ENCODE measurements at places on chromosomes 3 and 15.
A peak's percentile ranks its signal among the peaks of the same experiment; 100 is the strongest.

DNA sequence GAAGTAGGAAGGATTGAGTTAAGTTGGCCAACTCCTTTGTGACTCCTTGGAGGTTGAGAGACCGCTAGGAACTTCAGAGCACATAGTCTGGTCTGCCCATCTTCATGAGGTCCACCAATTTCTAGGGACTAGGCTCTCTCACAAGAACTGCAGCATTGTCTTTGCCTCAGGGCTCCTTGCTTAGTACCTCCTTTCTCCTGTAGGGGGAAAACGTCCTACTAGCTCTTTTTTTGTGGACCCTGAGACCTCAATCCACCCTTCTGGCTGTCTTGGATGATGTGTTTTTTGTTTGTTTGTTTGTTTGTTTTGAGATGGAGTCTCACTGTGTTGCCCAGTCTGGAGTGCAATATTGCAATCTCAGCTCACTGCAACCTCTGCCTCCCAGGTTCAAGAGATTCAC, 21.6 kb downstream of the REC114 start:
- H3K4me3 ChIP-seq, result no peak overlapping the region
- no peak for DNase-seq
- no peaks in the 10 kb centered on the region for H3K4me1 ChIP-seq
- H3K27me3 ChIP-seq, result no peaks in the 10 kb centered on the region
- no peaks in the 10 kb centered on the region for H3K36me3 ChIP-seq

GRCh38 chr3:58214484-58215316, 3.9 kb upstream of the DNASE1L3 start:
- DNase-seq, result no peak
- H3K4me3 ChIP-seq, result no peak overlapping the region
- no peak overlapping the region for H3K27ac ChIP-seq

- H3K27ac ChIP-seq, result peak overlapping the region; percentile 17
- no peak for DNase-seq
- no peak overlapping the region for H3K4me3 ChIP-seq
- no peaks in the 10 kb centered on the region for H3K27me3 ChIP-seq
- H3K4me1 ChIP-seq, result peaks cover 15% of the 10 kb centered on the region
These were observed 35.3 kb downstream of the KLF13 start for GRCh38 chr15:31361764-31362515.

DNA sequence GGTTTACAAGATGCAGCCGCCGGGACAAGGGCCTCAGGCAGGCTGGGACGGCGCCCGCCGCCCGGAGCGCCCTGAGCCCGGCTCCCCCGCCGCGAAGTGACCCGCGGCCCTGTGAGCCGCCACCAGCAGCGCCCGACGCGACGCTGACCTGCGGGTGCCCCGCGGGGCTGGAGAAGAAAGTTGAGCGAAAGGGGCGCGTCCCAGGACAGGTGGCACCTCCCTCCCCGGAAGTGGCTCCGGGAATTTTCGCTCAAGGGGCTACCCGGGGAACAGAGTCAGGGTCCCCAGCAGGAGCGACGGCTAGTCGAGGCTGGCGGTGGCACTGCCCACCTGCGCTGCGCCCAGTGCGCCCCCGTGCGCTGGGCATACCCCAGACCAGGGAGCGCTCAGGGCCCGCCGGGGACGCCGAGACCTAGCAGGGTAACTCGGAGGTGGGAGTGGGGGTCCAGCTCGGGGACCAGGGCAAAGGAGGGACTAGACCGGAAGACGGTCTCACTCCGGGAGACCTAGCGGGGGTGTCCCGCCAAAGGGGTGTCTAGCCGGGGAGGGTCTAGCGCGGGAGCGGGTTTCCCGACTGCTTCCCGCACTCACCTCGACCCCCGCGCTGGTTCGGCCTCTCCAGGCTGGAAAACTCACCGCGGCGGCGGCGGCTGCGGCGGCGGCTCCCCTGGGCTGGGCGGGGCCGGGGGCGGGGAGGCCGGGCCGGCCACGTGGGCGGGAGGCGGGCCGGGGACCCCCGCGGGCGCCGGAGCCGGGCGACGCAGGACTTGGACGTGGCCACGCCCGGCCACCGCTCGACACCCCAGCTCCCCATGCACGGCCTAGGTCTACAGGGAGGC, 18.4 kb downstream of the SPATA12 start:
- H3K27me3 ChIP-seq, result no peaks in the 10 kb centered on the region
- peak; percentile 57 for DNase-seq
- H3K4me3 ChIP-seq, result peak overlapping the region; percentile 64
- no peak overlapping the region for H3K27ac ChIP-seq
- H3K4me1 ChIP-seq, result peaks cover 5% of the 10 kb centered on the region
- H3K36me3 ChIP-seq, result no peaks in the 10 kb centered on the region

GRCh38 chr3:191987831-191988350, 526.9 kb downstream of the PYDC2 start:
- no peaks in the 10 kb centered on the region for H3K4me1 ChIP-seq
- DNase-seq, result no peak
- no peak overlapping the region for H3K27ac ChIP-seq
- no peaks in the 10 kb centered on the region for H3K27me3 ChIP-seq
- no peaks in the 10 kb centered on the region for H3K36me3 ChIP-seq

GRCh38 chr15:73996939-73997338, 2.4 kb downstream of the PML start:
- no peaks in the 10 kb centered on the region for H3K27me3 ChIP-seq
- peak overlapping the region; percentile 44 for H3K27ac ChIP-seq
- peaks cover 13% of the 10 kb centered on the region for H3K4me1 ChIP-seq

GRCh38 chr3:179454887-179455286, 3.6 kb upstream of the GNB4 start:
- no peaks in the 10 kb centered on the region for H3K27me3 ChIP-seq
- no peaks in the 10 kb centered on the region for H3K4me1 ChIP-seq
- H3K36me3 ChIP-seq, result no peaks in the 10 kb centered on the region
- H3K27ac ChIP-seq, result no peak overlapping the region

- peaks cover 6% of the 10 kb centered on the region for H3K4me1 ChIP-seq
- H3K36me3 ChIP-seq, result no peaks in the 10 kb centered on the region
- peak; percentile 67 for DNase-seq
- H3K27ac ChIP-seq, result peak overlapping the region; percentile 95
These were observed 2.5 kb downstream of the ANP32A start for GRCh38 chr15:68818066-68818768.

GRCh38 chr15:40043927-40044716, 5.1 kb upstream of the SRP14 start:
- H3K27me3 ChIP-seq, result no peaks in the 10 kb centered on the region
- H3K27ac ChIP-seq, result peak overlapping the region; percentile 59
- H3K4me3 ChIP-seq, result no peak overlapping the region
- no peaks in the 10 kb centered on the region for H3K36me3 ChIP-seq
- no peak for DNase-seq

DNA sequence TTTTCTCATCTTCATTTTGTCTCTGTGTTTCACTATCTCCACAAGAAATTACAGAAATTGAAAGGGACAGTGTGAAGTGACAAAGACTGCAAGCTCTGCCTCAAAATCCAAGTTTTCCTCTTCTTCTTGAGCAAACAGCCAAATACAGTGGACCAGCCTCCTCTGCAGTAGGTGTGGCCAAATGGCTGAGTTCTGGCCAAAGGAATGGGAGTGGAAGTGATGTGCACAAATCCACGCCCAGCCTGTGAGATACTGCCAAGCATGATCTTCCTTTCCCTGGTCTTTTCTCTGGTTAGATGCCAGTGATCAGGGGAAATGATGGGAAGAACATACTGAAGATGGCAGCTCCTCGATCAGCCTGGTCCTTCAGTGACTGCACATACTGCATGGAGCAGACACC, 111.0 kb upstream of the CPNE4 start:
- H3K36me3 ChIP-seq, result no peaks in the 10 kb centered on the region
- no peak overlapping the region for H3K4me3 ChIP-seq
- DNase-seq, result no peak
- H3K27ac ChIP-seq, result no peak overlapping the region

DNA sequence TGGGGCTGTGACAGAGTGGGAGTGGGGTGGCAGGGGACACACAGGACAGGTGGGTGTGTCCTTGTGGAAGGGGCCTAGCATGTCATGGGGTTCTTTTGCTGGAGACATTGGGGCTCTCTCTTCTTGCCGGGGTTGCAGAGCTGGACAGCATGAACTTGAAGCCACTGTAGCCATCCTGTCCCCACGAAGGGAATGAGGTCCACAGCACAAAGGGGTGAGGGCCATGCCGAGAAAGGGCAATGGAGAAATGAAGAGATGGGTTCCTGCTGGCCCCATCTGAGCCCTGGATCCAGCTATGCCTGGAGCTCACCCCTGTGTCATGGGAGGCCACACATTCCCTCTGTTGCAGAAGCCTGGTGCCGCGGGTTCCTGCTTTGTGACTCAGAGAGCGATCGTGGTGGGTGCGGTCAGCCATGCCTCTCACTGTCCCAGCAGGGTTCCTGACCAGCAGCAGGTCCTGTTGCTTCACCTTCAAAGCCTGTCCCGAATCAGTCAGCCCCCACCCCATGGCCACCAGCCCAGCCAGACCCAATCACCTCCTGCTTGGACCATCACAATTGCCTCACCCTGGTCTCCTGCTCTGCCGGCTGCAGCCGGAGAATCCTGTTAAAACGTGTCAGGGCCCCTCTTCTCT, 50.0 kb downstream of the DNAJB8 start:
- no peak overlapping the region for H3K4me3 ChIP-seq
- no peak overlapping the region for H3K27ac ChIP-seq
- H3K27me3 ChIP-seq, result no peaks in the 10 kb centered on the region
- no peaks in the 10 kb centered on the region for H3K36me3 ChIP-seq
- no peaks in the 10 kb centered on the region for H3K4me1 ChIP-seq
- no peak for DNase-seq

All from ovary (tissue), 10 donors.